Tibial nerve (tissue), 4 donors: ENCODE measurements at places on chromosomes 12 and 14. TPM values are rescaled to one million over a fixed set of nuclear protein-coding genes. Genes with fewer than 3 reads are reported as not detected.
A peak's percentile ranks its signal among the peaks of the same experiment; 100 is the strongest.

Gene LAG3
- total RNA-seq: 4.0 TPM

DNA sequence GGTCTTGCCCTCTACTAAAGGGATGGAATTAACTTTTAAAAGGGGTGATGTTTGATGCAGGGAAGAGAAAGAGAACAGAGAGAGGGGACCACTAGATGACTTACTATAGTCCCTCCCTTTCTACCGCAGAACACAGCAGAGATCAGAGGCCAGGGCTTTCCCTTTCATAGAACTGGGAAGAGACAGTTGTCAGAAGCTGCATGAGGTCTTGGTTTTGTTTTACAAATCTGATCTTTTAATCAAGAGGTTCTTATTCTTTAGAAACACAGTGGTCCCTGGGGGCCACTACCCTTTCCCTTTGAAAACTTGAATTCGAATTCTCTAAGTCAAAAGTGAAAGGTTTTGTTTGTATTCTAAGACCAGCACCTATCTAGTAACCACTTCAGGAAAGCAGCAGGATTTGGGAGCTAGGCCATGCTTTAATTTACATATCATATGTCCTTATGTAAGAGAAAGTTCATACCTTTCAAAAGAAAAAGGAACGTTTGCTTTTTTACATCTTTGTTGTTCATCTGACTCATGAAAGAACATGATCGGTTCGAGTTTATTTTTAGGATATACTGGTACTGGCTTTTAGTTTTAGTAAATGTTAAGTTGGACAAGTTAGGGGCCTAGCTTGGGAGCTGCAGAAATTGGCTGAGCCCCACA, 6.3 kb downstream of the FBXL14 start:
- DNase-seq: no peak
- H3K4me3 ChIP-seq: no peak overlapping the region
- no peaks in the 10 kb centered on the region for H3K27me3 ChIP-seq
- peaks cover 26% of the 10 kb centered on the region for H3K4me1 ChIP-seq
- no peak overlapping the region for H3K27ac ChIP-seq

Gene ESRRB
- not detected for total RNA-seq

GRCh38 chr12:31732926-31733548, 4.2 kb upstream of the AMN1 start:
- H3K27me3 ChIP-seq: no peaks in the 10 kb centered on the region
- DNase-seq: no peak
- H3K27ac ChIP-seq: peak overlapping the region; percentile 78

GRCh38 chr12:28683366-28683765, 465.7 kb upstream of the FAR2 start:
- H3K27ac ChIP-seq: no peak overlapping the region
- DNase-seq: no peak
- H3K4me3 ChIP-seq: no peak overlapping the region
- H3K4me1 ChIP-seq: no peaks in the 10 kb centered on the region
- H3K27me3 ChIP-seq: no peaks in the 10 kb centered on the region
- no peaks in the 10 kb centered on the region for H3K36me3 ChIP-seq

DNA sequence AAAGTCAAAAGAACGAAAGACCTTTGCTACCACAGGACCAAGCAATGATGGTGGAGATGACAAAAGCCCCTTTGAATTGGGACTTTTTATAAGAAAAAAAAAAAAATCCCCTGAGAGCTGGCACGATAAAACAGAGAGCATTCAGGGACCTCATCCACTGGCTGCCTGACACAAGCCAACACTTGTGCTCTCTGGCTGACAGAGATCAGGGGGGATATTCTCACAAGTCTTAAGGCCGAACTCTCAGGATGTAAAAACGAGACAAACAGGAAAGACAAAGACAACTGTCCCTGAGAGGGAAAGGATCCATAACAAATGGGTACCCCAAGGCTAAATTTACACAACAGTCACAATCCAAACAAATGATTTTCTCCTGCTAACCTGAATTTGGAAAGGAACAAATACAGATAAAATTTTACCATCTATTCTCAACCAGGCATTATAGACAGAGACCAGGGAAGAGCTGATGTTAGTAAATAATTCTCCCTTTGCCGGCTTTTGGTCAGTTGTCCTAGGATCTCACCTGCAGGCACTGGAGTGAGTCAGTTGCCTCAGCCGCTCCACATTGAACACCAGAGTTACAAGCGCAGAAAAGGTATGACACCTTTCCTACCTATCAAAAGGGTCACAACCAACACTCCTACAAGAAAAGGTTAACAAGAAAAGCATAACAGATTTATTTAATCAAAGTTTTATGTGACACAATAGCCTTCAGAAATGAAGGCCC, 37.9 kb upstream of the GARIN6 start:
- no peaks in the 10 kb centered on the region for H3K4me1 ChIP-seq
- no peak for DNase-seq
- H3K27ac ChIP-seq: no peak overlapping the region
- H3K4me3 ChIP-seq: no peak overlapping the region
- H3K36me3 ChIP-seq: no peaks in the 10 kb centered on the region

DNA sequence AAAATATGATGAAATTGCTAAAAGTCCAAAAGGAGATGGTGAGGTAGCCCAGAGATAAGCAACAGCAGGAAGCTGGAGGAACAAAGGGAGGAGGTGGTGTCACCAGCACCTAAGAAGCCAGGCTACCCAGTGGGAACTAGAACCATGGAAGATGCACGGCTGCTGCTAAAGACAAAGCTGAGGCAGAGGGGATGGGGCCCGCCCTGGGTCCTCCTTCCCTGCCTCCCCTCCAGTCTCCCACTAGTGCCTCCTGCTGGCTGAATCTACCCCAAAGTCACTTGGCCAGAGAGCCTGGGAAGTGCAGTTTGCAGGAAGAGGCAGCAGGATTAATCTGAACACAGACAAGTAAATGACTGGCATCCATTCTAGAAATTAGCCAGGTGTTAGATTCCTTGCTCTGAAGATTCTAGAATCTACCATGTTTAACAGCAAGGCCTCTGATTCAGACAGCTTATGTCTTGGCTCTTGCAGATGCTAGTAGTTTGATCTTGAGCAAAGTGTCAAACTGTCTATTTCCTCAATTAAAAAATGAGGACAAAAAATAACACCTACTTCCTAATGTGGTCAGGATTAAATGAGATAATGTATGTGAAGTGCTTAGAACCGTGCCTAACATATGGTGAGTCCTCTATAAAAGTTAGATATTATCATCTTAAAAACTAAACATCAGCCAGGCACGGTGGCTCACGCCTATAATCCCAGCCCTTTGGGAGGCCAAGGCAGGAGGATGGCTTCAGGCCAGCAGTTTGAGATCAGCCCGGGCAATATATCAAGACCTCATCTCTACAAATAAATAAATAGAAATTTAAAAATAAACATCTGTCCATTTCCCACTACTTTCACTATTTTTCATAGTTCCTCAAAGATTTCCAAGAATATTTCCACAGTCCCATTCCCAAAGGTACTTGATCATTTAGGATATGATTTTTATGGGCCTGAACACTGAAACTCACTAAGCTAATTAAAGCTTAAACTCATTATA, 5.8 kb upstream of the LRP10 start:
- H3K27me3 ChIP-seq: no peaks in the 10 kb centered on the region
- DNase-seq: no peak
- no peak overlapping the region for H3K27ac ChIP-seq
- no peak overlapping the region for H3K4me3 ChIP-seq
- H3K4me1 ChIP-seq: peaks cover 9% of the 10 kb centered on the region

Gene KCNJ8
- 9.8 TPM for total RNA-seq

DNA sequence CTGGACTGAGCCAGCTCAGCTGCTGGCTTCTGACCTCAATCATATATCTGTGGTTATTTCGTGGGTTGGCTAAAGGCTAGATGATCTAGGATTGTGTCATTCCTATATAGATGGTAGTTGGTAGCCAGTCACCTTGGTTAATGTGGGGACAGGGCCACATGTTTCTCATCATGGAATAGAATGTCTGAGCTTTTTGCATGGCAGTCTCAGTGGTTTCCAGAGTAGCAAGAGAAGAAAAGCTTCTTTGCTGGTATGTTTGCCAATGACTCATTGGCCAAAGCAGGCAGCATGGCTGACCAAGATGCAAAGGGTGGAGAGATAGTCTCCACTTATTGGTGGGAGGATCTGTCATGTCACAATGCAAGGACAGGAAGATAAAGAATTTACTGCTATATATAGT, 746.4 kb upstream of the FLRT2 start:
- no peaks in the 10 kb centered on the region for H3K27me3 ChIP-seq
- H3K4me1 ChIP-seq: no peaks in the 10 kb centered on the region
- no peak overlapping the region for H3K27ac ChIP-seq
- no peak for DNase-seq
- H3K4me3 ChIP-seq: no peak overlapping the region
- H3K36me3 ChIP-seq: no peaks in the 10 kb centered on the region

GRCh38 chr12:47382305-47382704, 302.5 kb upstream of the AMIGO2 start:
- H3K27me3 ChIP-seq: no peaks in the 10 kb centered on the region
- H3K4me1 ChIP-seq: peaks cover 5% of the 10 kb centered on the region
- DNase-seq: no peak
